Left lung (tissue), 14 donors: ENCODE measurements at places on chromosomes 1 and 21.
A peak's percentile ranks its signal among the peaks of the same experiment; 100 is the strongest.

- no peak for DNase-seq
Measured at GRCh38 chr1:227961651-227962466, 14.1 kb upstream of the WNT9A start.

- DNase-seq: no peak
Measured at GRCh38 chr1:156673387-156674121, 3.7 kb downstream of the NES start.

DNA sequence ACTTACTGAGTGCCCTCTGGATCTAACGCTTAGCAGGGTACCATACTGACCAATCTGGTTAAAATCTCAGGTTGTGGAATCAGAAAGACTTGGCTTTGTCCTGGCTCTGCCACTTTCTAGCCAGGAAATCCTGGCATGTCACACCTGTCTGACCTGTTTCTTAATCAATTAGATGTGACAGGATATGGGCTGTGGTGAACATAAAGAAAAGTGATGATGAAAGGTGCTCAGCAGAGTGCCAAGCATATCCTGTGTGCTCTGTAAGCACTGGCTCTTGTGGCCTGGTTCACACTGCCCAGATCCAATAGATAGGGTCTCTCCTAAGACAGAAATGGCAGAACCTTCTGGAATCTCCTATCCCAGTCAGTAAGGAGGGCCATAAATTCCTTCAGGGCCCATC lies 53.9 kb downstream of the PHC2 start:
- DNase-seq: no peak

GRCh38 chr1:231139659-231140654 lies 21.9 kb upstream of the TRIM67 start:
- DNase-seq: no peak

- DNase-seq: no peak
Measured at GRCh38 chr1:65253800-65254319, 55.5 kb upstream of the DNAJC6 start.

DNA sequence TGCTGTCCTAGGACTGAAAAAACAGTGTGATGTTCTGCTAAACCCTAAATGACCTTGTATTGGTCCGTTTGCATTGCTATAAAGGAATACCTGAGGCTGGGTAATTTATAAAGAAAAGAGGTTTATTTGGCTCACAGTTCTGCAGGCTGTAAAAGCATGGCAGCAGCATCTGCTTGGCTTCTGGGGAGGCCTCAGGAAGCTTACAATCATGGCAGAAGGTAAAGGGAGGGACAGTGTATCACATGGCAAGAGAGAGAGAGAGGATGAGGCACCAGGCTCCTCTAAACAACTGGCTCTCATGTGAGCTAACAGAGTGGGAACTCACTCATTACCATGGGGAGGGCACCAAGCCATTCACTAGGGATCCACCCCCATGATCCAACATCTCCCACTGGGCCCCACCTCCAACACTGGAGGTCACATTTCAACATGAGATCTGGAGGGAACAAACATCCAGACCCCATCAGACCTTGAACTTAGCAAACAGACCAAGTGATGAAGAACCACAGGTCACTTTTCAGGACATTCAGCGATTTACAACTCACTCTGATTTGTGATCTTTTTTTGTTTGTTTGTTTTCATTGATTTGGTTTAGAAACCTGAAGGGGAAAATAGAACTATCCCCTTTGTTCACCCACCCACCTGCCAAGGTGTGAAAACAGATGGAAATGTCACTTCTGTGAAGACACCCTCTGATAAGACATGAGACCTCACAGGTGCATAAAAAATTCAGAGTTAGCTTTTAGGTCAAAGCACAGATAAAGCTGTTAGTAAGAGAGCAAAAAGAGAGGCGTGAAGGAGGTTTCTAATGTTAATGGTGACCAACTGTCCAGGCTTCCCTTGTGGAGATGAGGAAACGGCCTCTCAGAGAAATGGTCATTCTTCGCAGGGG lies 104.2 kb upstream of the RALGPS2 start:
- DNase-seq: no peak

- no peak for DNase-seq
Measured at GRCh38 chr1:148315071-148315811, 163.2 kb upstream of the NBPF11 start.

- no peak for DNase-seq
Measured at GRCh38 chr1:36116901-36117300, 8.1 kb downstream of the COL8A2 start.

DNA sequence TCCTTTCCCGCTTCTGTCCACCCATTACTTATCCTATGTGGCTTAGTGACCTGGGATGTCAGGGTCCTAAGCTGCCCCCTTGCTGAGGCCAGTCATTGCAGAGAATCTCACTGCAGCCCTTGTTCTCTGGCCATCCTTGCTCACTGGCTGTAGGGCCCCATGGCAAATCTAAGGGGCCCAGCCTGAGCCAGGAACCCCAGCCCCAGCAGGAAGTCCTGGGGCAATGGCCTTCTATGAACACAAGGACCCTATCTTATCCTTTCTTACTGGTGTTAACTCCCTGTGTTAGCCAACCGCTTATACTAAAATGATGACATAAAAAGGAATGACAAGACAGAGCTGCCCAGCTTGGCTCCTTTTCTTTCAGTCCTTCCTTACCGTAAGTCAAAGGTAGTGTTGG lies 29.9 kb downstream of the DHCR24 start:
- no peak for DNase-seq

- peak; percentile 99 for DNase-seq
Measured at GRCh38 chr1:3900969-3901529, 977 bp upstream of the C1orf174 start.

DNA sequence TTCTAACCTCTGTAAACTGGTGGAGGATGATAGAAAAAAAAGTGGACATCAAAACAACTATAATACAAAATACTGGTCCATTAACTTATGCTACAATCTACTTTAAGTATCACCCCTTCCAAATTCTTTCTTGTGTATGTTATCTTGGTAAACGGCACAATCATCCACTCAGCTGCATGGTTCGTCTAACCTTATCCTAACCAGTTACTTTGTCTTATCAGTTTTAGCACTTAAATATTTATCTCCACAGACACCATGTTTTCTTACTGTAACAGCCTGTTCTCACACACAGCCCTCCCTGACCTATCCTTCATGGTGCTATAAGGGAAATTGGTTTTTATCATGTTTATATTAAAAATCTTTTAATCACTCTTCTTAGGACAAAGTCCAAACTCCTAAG lies 157.2 kb downstream of the PTGER3 start:
- DNase-seq: no peak

DNA sequence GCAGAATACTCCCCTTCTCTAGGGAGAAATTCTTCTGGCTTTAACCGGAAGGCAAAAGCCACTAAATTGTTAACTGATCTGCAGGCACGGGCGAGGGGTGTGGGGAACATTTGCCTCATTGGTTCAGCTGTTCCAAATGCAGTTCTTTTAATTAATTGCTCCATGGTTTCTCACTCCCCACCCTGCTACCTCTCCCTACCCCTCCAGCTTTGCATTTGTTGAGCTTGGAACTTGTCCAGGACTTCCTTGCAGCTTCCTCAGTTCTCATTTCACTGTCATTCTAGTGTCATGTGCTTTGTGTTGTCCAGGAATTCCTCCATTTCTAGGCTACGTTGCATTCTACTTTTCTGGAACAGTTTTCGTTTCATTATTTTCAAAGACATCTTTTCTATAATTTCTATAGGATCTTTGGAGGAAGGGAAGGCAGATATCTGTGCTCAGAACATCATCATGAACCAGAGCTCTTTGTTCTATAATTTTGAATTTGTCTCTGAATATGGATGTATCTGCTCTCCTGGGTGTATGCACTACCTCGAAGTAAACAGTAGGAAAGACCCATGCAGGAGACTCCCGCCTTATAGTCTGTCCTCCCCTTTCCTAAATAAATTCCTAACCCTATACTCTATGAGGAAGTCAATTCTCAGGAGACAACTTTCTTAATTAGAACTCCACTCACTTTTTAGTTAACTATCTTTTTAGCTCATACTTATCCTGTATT lies 132.4 kb upstream of the LMO4 start:
- no peak for DNase-seq

- no peak for DNase-seq
Measured at GRCh38 chr1:191174298-191174697, 696.6 kb upstream of the BRINP3 start.

DNA sequence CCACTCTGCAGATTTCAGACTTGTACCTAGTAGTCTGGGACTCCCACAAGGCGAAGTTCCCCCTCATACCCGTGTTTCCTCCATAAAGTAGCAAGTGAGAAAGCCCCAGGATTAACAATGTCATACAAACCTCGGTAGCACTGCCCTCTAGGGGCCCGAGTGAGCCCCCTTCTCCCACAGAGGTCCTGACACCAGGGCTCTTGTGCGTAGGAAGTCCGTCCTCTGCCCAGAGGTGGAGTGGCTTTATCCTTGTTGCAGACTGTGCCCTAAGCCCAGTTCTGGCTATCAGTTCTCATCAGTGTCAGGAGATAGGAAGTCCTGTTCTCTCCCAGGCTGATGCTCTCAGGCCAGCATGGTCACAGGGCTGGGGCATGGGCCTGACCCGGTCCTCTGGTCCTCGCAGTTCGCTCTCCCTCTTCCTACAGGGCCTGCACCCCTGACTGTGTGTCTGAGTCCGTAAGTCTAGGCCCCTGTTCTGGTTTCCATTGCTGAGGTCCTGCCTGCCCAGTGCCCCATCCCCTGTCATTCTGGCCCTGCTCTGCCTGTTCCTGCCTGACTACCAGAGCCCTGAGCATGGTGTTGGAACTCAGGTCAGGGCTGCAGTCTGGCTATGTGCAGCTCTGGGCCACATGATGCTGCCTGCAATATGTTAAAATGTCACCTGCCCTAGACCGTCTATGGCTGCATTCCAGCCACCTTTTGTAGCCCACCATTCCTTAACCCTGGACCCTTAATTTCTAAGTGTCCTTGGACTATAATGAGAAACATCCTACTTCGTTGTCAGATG lies 285.6 kb downstream of the ASTN1 start:
- no peak for DNase-seq

DNA sequence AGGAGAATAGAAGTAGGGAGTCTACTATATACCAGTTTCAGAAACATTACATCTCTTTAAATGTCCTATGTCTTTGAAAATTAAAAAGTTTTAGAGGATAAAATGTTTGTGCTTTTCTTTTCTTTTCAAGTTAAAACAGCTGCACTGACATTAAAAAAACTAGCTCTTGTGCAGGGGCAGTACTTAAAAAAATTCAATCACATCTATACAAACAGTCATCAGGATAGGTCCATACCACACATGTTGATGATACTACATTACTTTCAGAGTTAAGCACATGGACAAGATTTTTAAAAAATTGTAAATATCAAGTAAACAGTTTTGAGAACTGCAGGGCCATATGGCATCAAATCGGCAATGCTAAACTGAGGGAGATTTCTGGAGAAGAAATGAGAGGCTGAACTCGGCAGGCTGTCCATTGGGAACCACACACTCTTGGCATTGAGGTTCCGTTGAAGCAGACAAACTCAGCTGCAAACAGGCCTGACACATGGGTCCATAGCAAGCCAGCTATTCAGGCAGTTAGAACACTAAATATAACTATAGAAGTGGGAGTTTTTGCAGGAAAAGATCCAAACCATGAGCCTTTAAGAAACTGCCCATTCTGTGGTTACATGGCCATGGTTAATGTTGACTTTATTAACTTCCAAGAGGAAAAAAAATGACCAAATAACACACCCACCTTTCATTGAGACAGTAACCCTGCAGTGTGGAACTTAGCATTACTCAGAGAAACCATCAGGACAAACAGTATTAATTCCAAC lies 84.5 kb upstream of the BCL10 start:
- no peak for DNase-seq

DNA sequence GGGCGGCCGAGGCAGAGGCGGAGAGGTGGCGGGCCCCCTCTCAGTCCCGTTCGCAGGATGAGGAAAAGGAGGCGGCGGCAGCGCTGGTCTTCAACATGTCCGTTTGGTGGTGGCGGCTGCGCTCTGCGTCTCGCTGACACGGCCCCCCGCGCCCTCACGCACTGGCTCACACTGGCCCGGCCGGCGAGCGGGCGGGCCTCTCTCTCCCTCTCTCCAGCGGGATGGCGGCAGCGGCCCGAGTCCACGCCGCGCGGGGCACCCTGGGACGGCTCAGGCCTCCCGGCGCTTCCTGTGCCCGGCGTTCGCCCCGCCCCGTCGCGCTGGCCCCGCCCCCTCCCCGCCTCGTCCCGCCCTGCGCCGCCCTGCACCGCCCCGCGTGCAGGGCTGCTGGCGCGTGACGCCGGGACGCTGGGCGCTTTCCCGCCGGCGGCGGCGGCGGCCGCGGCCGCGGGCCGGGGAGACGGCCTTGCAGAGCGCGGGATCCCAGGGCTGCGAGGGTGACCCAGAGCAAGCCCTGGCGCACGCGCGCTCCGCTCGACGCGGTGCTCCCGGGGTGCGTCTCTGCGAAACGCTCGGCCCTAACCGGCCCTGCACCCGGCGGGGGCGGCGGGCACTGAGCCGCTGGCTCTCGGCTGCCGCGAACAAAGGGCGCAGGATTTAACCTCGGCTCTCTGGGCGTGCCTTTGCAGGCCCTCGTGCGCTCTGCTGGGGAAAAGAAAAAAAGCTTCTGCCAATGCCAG lies at the start of gene SCAF4:
TSS of gene SCAF4 (minus strand) at position 262 of the 740 bp plus-strand sequence. CDS start 426 bp downstream, outside the sequence.
- peak; percentile 99 for DNase-seq

DNA sequence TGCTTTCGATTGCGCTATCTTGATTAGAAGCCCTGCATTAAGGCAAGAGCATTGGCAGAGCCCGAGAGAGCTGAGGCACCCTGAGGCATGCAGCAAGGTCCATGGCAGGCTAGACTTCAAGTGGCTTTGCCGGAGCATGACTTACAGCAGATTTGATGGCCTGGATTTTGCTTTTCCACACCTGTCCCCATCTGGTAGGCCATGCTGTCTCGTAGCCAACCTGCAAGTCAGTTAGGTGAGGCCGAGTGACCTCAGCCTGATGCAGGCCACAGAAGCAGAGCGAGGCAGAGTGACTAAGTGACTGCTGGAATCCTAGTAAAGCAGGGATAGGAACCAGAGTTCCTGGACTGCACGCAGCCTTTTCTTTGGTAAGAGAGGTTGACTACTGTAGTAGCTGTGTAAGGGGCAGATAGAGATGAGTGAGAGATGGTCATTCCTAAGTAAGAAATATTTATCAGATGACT lies 148.9 kb downstream of the PBX1 start:
- DNase-seq: no peak
